ENCODE measurements at places on chromosomes 5 and 9.

DNA sequence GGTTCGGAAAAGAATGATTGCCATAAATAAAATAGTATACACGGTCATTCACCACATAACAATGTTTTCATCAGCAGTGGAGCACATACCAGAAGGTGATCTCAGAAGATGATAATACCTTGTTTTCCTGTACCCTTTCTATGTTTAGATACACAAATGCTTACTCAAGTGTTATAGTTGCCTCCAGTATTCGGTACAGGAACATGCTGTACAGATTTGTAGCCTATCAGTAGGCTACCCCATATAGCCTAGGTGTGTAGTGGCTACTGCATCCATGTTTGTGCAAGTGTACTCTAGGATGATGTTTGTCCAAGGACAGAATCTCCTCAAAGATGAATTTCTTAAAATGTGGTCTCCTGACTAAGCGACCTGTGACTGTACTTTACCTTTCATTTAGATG lies 59.2 kb downstream of the ICE1 start:
- no peak for DNase-seq

GRCh38 chr5:56060276-56061110 lies 65.7 kb upstream of the IL6ST start:
- DNase-seq = no peak

DNA sequence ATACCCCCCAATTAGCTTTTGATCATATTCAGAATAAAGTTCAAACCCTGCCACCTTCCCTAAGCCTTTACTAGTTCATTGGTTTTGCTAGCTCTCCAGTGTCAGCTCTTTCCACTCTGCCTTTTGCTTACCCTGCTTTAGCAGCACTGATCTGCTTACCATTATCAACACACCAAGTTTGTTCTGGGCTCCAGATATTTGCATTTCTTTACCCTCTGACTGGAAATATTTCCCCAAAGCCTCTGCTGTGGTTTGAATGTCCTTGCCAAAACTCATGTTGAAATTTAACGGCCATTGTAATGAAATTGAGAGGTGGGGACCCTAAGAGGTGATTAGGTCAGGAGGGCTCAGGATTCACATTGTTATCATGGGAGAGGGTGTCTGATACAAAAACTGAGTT lies 99.5 kb downstream of the GCNT1 start:
- DNase-seq = no peak

GRCh38 chr5:65535529-65535987 lies 27.4 kb downstream of the CENPK start:
- DNase-seq = no peak

DNA sequence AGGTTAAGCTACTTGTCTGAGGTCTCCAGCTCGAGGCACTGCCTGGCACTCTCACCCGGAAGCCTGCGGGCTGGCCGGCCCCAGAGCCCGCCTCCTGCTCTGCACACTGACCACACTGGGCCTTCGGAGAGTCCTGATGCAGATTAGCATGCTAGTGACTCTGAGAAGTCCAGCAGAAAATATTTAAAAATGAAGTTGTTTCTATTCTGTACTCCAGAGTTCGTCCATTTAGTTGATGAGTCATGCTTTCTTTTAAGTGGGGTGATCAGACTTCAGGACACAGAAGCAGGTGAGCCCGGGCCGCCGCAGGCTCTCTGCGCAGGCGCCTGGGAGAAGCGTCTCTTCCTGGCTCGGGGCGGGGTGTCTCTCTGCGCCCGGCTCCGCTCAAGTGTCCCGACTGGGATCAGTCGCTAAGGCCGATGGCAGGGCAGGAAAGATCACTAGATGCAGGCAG lies 32.5 kb downstream of the FAM240B start:
- no peak for DNase-seq

GRCh38 chr9:132218208-132218607 lies 56.4 kb downstream of the NTNG2 start:
- DNase-seq = no peak

DNA sequence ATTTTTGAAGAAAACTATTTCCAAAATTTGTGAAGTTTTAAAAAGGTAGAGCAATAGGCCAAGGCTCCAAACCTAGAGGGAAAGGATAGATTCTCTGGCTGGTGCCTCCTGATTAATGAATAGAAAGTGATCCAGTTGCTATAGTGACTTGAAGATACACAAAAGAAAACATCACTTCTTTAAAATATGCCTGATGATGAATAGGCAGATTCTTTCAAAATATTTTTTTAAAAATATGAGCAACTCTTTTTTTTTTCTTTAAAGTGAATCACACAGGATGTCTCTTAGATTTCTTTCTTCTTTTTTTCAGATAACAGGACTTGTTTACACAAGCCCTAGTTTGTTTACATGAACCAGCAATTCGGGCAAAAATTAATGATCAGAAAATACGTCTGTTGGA lies 124.4 kb downstream of the RFK start:
- DNase-seq = no peak

GRCh38 chr9:114059047-114059803 lies 18.9 kb downstream of the AMBP start:
- DNase-seq = no peak
